CD8-positive, alpha-beta T cell (primary cell): ENCODE measurements at places on chromosomes 4 and X. TPM values are rescaled to one million over a fixed set of nuclear protein-coding genes. Genes with fewer than 3 reads are reported as not detected.

Gene PNMA6A
- 0.22 TPM for total RNA-seq

GRCh38 chr4:74874753-74875367 lies 58.1 kb upstream of the PARM1 start:
- DNase-seq: no peak

GRCh38 chr4:127997534-127998388 lies 32.6 kb downstream of the ABHD18 start:
- DNase-seq: no peak

DNA sequence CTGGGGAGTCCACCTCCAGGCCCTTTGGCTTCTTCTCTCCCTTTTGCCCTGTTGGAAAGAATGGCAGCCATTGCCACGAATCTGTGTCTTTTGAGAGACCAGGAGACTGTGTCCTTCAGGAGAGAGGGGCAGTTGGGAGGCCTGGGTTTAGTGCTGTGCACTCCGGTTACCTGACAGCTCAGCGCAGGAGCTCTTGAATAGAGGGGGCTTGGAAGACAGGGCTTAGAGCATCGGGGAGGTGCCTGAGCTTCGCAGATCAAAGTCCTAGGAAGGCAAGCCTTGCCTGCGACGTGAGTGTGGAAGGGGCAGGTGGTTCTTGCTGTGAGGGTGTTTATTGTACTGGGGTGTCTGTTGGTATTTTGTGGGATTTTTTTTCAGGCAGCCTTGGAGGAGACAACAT lies 41.9 kb upstream of the TADA2B start:
- no peak for DNase-seq

GRCh38 chr4:67684839-67685531 lies 16.0 kb downstream of the UBA6 start:
- DNase-seq: no peak

GRCh38 chr4:74930162-74930561 lies 2.8 kb upstream of the PARM1 start:
- no peak for DNase-seq

- no peak for DNase-seq
Observed at GRCh38 chr4:105840426-105841174, 54.7 kb upstream of the NPNT start.

GRCh38 chr4:112210777-112211176 lies 20.8 kb upstream of the AP1AR start:
- DNase-seq: no peak

Gene GAGE12E
- not detected for total RNA-seq

- no peak for DNase-seq
Observed at GRCh38 chrX:143994206-143994605, 110.3 kb downstream of the UBE2NL start.

- DNase-seq: no peak
Observed at GRCh38 chr4:128524311-128524710, 236.7 kb upstream of the PGRMC2 start.

- DNase-seq: no peak
Observed at GRCh38 chrX:29617725-29618124, 597.6 kb upstream of the MAGEB2 start.

DNA sequence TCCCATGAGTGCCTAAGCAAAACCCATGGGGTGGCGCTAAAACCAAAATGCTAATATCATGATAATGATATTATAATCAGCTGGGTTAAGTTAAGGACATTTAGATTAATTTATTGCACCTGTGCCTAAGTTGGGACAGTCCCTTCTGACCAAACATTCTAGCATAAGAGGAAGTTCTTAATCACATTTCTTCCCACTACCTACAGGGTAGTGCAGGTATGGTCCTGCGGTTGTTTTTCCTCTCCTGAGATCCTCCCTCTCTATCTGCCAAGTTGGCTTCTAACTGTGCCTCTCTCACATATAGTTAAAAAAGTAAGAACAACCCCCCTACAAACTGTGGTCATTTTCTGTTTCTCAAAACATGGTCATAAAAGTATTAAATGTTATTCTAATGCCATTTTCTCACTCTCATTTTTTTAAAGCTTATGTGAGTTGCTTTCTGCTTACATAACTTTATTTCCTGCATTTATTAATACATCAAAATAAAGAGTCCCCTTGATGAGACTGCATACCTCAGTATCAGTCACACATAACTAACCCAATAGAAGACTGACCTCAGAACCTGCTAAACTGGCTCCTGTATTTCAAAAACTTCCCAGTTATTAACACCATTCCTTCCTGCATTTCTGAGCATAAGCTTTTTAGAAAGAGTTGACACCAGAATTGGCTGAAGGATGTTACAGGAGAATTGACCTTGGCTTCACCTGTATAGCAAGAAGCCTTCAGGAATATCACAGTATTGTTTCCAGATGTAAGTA lies 1332.5 kb downstream of the FSTL5 start:
- DNase-seq: no peak

DNA sequence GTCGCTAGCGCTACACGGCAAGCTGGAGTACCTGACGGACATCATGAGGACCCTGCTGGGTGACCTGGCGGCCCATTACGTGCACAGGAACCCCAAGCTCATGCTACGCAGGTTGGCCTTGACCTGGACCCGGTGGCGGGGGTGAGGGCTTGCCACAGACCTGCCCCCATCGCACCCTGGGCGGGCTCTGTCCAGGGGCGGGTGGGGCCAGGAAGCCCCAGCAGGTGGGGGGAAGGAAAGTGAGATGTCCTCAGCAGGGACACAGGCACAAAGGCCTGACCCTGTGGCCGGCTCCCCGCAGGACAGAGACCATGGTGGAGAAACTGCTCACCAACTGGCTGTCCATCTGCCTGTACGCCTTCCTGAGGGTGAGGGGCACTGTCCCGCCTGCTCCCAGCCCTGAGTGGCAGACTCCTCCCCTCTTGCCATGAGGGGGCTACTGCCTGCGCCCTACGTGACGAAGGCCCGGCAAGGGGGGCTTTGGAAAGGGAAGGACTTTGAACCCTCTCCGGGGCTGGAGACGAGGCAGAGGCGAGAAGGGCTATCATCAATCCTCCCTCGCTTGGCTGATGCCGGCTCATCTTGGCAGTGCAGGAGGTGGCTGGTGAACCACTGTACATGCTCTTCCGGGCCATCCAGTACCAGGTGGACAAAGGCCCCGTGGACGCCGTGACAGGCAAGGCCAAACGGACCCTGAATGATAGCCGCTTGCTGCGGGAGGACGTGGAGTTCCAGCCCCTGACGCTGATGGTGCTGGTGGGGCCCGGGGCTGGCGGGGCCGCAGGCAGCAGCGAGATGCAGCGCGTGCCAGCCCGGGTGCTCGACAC lies 5.3 kb upstream of the SRPK3 start:
- DNase-seq: no peak

- no peak for DNase-seq
Observed at GRCh38 chr4:1381181-1381621, 25.0 kb downstream of the NKX1-1 start.

DNA sequence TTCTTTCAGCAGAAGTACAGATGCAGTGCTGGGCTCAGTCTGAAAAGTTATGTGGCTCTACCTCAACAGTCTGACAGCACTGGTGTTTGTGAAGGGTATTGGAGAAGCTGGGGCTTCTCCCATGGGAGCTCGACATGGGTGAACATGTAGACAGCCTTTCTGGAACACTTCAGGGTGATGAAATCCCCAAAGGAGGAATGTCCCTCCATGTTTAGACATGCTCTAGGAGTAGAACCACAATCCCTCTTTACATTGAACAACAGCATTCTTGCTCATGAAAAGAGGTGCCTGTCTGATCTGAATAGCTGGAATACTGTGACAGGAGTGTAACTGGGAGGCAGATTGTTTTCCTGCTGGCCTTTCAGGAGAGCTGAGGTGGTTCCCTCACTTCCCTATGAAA lies 53.8 kb upstream of the NAP1L2 start:
- DNase-seq: no peak

Gene XK
- not detected for total RNA-seq

DNA sequence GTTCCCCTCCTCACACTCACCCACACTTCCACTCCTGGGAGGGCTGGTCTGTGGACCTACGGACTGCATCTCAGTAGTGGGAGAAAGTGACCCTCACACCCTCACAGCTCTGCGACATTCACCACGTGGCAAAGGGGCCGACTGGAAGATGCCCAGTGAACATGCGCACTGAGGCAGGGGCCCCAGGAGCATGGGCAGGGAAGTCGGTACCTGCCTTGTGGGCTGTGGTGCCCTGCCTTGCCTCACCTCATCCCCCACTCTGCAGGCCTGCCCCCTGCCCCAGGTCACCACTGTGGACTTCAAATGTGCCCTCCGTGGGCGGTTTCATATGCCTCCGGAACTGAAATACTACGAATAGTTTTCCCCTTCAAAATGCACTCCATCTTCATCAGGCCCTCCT lies 46.2 kb upstream of the XAGE1B start:
- no peak for DNase-seq

Gene PDLIM3
- not detected for total RNA-seq

GRCh38 chr4:10740891-10741620 lies 56.5 kb upstream of the CLNK start:
- no peak for DNase-seq

GRCh38 chr4:3374011-3374645 lies 67.6 kb upstream of the HGFAC start:
- no peak for DNase-seq

DNA sequence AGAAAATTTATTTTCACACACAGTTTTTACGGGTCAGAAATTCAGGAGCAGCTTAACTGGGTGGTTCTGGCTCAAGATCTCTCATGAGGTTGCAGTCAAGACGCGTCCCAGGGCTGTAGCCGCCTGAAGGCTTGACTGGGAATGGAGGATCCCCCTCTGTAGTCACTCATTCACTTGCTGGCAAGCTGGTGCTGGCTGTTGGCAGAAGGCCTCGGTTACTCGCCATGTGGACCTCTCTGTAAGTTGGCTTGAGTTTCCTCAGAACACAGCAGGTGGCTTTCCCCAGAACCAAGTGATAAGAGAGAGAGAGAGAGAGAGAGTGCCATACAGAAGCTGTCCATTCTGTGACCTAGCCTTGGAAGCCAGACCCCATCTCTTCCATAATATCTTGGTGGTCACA lies 132.8 kb downstream of the DCLK2 start:
- no peak for DNase-seq

GRCh38 chrX:103780336-103781061 lies 3.9 kb downstream of the PLP1 start:
- no peak for DNase-seq
